Left renal pelvis (tissue), 4 donors: ENCODE measurements at places on chromosomes 11 and 22. TPM values are rescaled to one million over a fixed set of nuclear protein-coding genes. Genes with fewer than 3 reads are reported as not detected.

HBB gene
- 99.7 TPM for polyA plus RNA-seq

GRCh38 chr11:69361048-69361447, 67.1 kb downstream of the MYEOV start:
- DNase-seq = no peak

DNA sequence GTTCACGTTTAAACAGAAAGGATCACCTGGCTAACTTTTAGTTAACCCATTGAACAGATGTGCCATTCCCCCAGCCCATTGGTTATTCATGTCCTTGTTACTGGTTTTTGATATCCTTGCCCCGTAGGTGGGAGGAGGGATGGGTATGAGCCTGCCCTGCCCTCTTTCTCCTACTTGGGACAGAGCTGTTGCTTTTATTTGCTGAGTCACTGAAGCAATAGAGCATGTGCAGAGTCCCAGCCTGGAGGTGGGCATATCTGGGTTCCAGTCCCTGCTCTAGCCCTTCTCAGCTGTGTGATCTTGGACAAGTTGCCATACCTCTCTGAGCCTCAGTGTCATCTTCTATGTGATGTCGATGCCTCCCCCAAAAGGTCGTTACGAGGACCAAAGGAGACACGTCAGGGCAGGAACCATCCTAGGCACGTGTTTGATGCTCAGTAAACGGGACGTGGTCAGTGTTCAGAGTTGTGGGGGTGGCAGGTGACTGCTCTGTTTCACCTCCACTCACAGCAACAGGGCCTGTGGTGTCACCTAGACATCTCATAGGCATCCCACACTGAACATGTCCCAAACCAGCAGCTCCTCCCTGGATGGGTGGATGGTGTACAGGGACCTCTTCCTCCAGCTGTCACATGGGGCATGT, 61.0 kb downstream of the BMAL1 start:
- no peak for DNase-seq

DNA sequence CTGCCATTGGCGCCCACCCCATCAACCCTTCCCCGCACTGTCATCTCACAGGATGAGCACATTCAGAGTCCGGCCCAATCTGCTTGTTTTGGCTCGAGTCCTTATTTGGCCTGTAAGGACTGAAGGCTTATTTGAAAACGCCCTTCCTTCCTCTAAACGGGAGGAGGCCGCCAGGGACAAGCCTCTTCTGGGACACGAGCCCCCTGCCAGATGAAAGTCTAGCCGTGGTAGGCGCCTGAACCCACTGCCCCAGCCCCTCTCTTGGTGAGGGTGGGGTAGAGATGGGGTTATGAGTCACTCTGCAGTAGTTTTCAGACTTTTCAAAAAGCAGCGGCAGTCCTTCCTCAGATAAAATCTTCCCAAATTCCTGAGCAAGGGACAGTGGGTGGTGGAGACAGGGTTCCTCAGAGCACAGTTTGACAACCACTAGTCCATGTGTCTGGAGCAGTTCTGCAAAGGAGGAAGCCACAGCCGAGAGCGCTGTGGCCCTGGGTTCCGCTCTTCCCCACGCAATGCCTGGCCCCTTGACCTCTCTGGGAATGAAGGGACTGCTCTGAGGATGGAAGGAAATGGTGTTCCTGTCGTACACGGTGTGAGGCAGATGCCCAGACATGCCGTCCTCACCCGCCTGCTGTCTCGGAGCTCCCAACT, 57.0 kb downstream of the MYH9 start:
- DNase-seq = no peak

GRCh38 chr11:16815047-16815767, 76.8 kb downstream of the C11orf58 start:
- DNase-seq = no peak

PHLDB1 gene
- polyA plus RNA-seq = 66.2 TPM

DNA sequence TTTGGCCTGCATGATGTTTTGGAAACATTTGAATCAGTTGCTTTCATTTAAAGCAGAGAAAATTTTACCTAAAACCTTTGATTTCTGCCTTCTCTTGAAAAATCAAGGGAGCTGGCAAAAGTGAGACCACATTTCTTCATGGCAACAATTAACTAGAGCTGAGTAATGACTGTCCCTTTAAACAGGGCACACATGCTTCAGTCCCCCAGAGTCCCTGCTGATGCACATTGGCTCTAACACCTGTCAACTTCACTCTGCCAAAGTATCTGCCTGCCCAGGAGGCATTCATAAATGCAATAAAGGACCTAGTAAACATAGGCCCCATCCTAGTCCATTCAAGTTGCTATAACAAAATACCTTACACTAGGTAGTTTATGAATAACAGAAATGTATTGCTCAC, 87.1 kb upstream of the LDLRAD3 start:
- DNase-seq = no peak

GRCh38 chr11:1546077-1546535, 26.0 kb downstream of the DUSP8 start:
- no peak for DNase-seq

DNA sequence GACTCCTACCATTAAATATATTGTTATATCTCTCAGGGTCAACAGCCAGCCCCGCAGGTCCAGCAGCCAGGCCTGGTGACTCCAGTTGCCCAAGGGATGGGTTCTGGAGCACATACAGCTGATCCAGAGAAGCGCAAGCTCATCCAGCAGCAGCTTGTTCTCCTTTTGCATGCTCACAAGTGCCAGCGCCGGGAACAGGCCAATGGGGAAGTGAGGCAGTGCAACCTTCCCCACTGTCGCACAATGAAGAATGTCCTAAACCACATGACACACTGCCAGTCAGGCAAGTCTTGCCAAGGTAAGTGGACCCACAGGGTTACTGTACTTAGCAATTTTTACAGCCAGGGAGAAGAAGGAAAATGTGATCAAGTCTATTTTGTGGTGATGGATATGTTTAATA, 35.1 kb downstream of the EP300 start:
- DNase-seq = no peak

EP300 gene
- polyA plus RNA-seq = 50.7 TPM

GRCh38 chr11:76268498-76268897, 62.2 kb upstream of the WNT11 start:
- no peak for DNase-seq

RHOG gene
- 22.0 TPM for polyA plus RNA-seq

- DNase-seq = no peak
Observed at GRCh38 chr11:126105022-126105747, 42.5 kb upstream of the CDON start.

GRCh38 chr22:49754696-49755630, 72.7 kb downstream of the BRD1 start:
- no peak for DNase-seq

DNA sequence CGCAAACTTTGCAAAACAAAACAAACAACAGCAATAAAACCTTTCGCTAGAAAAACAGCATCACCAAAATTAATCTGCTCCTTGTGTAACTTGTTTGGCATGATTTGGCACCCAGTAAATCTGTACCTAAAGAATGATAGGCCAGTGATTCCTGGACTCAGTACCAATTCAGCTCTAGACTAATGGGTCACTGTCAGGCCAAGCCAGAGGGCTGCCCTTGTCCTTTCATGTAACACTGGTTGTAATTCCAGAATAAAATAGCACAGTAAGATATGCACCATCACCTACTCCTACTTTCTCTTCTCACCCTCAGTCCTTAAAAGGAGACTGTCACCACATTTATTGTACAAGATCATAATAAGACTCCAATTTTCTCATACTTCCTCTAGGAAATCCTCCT, 341.6 kb upstream of the PITPNB start:
- DNase-seq = no peak

- DNase-seq = no peak
Observed at GRCh38 chr22:24693379-24693778, 81.1 kb downstream of the PIWIL3 start.

GRCh38 chr11:110505528-110506284, 76.0 kb downstream of the FDX1 start:
- no peak for DNase-seq

PGR gene
- polyA plus RNA-seq = 0.10 TPM

CRYBB3 gene
- 0.50 TPM for polyA plus RNA-seq

- DNase-seq = no peak
Observed at GRCh38 chr22:32625985-32626384, 151.4 kb downstream of the FBXO7 start.

- DNase-seq = no peak
Observed at GRCh38 chr11:128506999-128507611, 80.3 kb downstream of the ETS1 start.

DNA sequence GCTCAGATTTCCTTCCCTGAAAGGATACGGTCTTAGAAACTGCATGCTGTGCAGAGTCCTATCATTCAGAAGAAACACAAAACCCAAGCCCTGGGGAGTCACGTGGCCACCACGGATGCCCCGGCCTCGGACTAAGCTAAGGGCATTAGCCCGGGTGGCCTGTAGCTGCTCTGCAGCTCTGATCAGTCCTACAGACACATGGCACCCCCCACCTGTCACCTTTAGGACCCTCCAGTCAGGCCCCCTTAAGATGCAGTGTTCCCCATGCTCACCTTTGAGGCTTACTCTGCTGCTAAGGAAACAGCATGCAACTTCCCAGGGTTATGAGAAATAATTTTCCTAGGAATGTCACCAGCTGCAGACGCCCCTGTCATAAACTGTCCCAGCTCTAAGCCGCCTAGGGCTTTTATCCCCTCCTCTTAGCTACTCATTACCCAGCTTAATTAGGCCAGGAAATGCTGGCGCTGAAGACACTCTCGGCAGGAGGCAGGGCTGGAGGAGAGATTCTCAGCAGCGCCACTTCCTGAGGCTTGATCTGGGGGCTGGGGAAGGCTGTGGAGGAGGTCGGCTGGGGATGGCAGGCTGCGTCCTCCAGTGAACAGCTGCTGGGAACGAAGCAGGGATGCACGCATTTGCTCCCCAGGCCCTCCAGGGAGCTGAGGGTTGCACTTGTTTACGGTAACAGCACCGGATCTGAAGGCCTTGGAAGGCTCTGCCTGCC, 47.2 kb upstream of the ADA2 start:
- no peak for DNase-seq

- DNase-seq = no peak
Observed at GRCh38 chr11:128933481-128934178, 9.0 kb downstream of the TP53AIP1 start.

GRCh38 chr11:134544095-134544815, 132.2 kb upstream of the B3GAT1 start:
- DNase-seq = no peak

DNA sequence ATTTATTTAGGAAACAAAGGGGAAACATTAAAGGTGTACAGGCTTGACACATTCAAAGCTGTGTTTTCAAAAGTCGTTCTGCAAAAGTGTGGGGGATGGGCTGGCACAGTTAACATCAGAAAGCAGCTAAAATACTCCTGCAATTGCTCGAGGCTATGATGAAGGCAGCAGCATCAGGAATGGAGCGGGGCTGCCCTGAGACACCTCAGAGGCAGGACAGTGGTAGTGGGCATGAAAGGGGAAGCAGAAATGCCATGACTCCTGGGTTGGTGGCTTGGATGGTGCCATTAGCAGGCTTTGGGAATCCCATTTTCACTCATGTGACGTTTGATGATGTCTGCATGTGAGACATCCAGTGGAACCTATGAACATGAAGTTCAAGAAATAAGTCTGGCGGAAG, 646 bp downstream of the NCAPD3 start:
- DNase-seq = no peak

- no peak for DNase-seq
Observed at GRCh38 chr22:43446037-43446803, 34.4 kb downstream of the MPPED1 start.

- DNase-seq = no peak
Observed at GRCh38 chr11:122344215-122344614, 228.2 kb upstream of the BLID start.

GLB1L3 gene
- polyA plus RNA-seq = 1.1 TPM

- DNase-seq = no peak
Observed at GRCh38 chr11:114148013-114148382, 88.5 kb downstream of the ZBTB16 start.

DNA sequence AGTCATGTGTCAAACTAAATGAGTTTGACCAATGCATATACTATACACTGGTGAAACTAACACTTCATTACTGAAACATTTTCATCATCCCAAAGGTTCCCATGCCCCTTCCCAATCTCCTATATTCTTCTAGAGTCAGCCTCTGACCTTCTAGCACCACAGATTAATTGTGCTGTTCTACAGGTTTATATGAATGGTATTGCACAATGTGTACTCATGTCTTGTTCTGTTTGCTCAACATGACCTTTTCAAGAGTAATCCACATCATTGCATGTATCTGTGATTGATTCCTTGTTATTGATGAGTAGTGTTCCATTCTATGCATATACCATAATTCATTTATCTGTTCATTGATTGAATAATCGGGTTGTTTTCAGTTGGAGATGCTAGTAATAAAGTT, 7.5 kb upstream of the OR8G1 start:
- no peak for DNase-seq

ISX gene
- polyA plus RNA-seq = 0.27 TPM

- no peak for DNase-seq
Observed at GRCh38 chr11:37141707-37142106, 543.7 kb upstream of the RAG2 start.

SLC22A25 gene
- polyA plus RNA-seq = not detected

GRCh38 chr11:15918212-15918611, 438.1 kb downstream of the SOX6 start:
- DNase-seq = no peak

ROM1 gene
- 6.9 TPM for polyA plus RNA-seq

DNA sequence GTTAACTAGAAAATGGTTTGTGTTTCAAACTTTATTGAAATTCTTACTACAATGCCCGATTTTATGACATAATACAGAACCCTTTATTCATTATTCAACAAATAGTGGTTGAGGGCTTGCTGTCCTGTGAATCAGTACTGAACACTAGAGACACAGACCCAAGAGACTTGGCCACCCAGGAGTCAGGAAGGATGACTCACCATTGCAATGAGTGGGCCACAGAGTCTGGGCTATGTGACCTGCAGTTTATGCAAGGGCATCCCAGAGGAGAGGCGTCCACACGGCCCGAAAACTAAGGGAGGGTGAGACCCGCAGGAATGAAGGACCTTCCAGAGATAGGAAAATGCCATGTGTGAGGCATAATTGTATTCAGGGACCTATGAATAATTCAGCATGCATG, 143.8 kb upstream of the DDI1 start:
- DNase-seq = no peak

THY1 gene
- 79.8 TPM for polyA plus RNA-seq
